Stromal cell of bone marrow (primary cell): ENCODE measurements at places on chromosomes 6 and 20.

DNA sequence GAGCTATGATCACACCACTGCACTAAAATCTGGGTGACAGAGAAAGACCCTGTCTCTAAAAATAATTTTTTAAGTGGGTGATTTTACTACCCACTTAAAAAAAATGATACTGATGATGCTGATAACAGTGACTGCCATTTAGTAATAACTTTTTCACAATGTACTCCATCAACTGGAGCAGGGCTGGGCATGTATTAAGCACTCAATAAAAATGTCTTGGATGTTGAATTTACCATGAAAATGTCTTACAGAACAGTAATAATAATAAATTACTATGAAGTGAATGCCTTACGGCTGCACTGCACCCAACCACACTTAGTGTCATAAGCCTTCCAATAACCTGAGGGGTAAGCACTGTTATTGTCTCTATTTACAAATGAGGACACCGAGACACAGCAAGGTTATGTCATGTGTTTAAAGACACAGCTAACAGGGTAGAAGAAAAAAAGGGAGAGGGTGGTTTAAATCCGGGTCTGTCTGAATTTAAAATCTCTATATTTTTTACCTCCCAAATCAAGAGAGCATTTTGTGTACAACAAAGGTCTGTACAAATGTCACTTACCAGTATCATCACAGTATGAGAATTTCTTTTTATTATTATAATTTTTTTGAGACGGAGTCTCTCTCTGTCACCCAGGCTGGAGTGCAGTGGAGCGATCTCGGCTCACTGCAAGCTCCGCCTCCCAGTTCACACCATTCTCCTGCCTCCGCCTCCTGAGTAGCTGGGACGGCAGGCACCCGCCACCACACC, 21.5 kb downstream of the RIMS4 start:
- DNase-seq, result no peak

DNA sequence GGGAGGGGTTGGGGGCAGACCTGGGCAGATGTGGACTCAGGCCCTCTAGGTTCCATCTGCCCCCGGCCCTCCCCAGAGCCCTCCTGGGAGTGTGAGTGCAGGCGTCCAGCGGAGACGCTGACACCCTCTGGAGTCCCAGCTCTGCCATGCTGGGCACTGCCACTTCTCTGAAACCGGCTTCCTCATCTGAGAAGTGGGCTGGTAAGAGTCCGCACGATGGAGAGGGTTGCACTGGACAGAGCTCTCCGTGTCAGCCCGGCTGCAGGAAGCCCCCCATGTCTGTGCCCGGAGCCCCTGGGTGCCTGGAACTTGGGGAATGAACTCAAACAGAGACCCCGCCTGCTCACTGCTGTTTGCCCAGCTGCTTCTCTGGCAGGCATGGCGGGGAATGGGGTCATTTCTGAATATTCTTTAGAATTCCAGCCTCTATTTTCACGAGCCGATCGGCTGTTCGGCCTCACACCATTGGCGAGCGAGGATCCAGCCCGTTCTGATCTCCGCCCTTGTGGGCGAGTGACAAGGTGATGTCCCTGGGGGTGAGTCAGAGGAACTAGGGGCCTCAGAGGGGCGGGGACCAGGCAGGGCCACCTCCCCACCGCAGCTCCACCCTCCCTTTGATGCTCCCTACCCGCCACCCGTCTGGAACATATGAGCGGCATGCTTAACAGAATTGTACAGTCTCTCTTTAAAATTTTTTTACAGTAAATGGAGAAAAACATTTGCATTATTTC, 47.8 kb upstream of the GATA5 start:
- no peak for DNase-seq

DNA sequence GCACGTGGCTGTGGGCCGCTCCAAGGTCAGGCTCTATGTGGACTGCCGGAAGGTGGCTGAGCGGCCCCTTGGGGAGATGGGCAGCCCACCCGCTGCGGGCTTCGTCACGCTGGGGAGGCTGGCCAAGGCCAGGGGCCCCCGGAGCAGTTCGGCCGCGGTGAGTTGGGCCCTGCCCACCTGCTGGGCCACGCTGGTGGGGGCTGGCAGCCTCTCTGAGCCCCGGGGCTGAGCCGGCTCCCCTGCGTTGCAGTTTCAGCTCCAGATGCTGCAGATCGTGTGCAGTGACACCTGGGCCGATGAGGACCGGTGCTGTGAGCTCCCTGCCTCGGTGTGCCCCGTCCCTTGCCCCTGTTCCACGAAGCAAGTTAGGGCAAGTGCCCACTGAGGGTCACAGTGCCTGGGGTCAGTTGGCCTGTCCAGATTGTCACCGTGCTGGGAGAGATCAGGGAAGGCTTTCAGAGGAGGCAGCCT, 27.1 kb downstream of the COL20A1 start:
- no peak for DNase-seq

GRCh38 chr6:85771925-85772430, 129.3 kb upstream of the SYNCRIP start:
- DNase-seq, result no peak
